ENCODE measurements at places on chromosomes 7 and 10.

DNA sequence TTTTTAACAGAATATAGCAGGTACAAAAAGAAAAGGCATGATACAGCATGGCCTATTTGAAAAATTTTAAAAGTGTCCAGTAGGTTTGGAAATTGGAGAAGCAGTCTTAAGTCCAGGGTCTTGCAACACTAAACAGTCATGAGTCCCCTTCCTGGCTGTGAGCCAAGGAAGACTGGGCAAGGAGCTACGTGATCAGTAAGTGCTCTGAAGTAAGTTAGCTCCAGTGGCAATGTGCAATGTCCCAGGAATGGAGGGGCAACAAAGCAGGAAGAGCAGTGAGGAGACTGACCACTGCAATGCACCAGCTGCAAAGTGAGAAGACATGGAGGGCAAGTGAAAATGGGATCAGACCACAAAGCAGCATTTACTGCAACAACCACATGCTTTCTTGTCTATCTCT is 72.9 kb upstream of the GRID1 start:
- peak; percentile 15 for DNase-seq

GRCh38 chr10:108736111-108736510 is 1187.2 kb downstream of the XPNPEP1 start:
- no peak for DNase-seq

GRCh38 chr7:100493476-100494264 is 9.9 kb downstream of the NYAP1 start:
- peak; percentile 81 for DNase-seq

GRCh38 chr7:83514977-83515376 is 134.0 kb downstream of the SEMA3E start:
- peak; percentile 40 for DNase-seq

- no peak for DNase-seq
These were observed 267.1 kb downstream of the ARL4A start for GRCh38 chr7:12954380-12955033.

DNA sequence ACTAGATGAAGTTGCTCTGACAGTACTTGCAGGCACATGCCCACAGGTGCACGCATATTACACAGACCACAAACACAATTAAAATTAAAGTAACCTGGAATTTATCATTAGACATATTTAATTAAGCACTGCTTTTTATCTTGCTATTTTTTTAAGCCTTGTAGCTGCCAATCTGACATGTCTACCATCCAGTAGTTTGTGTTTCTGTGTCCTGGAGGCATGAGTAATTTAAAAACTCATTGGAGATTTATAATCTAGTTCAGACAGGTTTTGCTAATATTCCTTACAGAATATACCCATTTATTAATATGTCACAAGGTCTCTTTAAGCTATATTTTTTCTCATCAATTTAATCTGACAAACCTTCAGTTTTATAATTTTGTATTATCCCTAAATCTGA is 445.0 kb upstream of the KLF6 start:
- DNase-seq: no peak

DNA sequence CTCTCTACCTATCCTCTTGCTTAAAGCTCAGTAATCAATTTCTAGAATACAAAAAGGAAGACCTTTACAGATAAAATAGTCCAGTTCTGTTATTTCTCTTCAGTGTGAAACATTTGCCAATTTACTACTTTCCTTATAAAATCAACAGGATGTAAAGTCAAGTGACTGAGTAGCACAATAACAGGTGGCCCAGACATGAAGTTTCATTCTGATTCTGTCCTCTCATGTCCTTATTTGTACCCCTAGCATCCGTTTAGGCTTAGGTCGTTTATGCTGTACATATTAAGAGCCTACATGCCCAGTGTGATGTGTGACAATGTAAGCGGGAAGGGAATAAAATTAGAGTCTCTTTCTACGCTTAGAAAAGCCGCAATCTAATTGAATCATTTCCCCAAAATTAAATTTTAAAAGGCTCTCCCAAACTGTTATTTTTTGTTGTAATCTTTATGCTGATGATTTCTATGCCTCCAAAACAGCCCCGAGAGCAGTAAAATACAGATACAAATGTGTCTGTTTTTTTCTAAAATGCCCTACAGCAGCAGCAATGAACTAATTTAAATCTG is 29.1 kb downstream of the EPC1 start:
- DNase-seq: no peak

DNA sequence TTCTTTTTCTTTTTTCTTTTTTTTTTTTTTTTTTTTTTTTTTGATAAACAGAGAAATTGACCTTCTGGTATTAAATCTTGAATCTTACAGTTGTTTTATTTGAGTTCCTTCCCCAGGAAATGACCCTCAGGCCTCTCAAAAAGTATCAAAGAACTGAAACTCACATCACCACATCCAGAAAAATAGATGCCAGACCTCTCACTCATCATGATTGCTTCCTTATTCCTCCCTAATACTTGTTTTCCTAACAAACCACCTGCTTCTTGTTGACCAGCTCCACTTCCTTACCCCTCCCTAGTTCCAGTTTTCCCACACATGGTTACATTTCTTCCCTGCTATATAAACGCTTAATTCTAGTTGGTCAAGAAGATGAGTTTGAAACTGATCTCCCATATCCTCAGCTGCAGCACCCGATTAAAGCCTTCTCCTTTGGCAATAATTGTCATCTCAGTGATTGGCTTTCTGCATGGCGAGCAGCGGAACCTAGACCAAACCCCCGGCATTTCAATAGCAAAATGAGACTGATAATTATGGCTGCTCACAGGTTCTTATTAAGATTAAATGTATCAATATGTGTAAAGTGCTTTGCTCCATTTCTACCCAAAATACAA is 681.1 kb upstream of the AUTS2 start:
- DNase-seq: no peak

Data from NCI-H69 (cell line).